ENCODE measurements at places on chromosomes 13 and 19.

- DNase-seq: no peak
Observed at GRCh38 chr13:43266936-43267615, 243.7 kb downstream of the DNAJC15 start.

GRCh38 chr19:49438261-49438660 is 3.1 kb downstream of the SLC17A7 start:
- DNase-seq: no peak

- no peak for DNase-seq
Observed at GRCh38 chr13:64054321-64054720, 2638.7 kb upstream of the PCDH20 start.

DNA sequence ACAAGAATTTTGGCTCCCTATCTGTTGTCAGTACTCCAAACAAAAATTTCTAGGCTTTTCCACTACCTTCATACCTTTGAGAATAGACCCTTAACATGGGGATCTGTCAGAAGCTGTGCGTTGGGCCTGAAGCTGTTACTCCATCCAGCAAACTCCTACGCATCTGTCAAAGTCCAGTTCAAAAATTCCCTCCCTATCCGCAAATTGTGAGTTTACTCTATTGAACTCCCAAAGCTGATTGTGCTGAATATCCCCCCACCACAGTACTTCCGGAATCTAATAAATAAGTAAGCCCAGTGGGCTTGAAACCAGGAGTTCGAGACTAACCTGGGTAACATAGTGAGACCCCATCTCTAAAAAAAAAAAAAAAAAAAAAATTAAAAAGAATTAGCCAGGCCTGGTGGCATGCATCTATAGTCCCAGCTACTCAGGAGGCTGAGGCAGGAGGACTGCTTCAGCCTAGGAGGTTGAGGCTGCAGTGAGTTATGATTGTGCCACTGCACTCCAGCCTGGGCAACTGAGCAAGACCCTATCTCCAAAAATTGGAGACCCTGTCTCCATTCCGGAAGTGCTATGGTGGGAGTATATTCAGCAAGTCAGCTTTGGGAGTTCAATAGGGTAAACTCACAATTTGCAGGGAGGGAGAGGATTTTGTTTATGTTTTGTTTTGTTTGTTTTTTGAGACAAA is 930 bp upstream of the FBN3 start:
- no peak for DNase-seq

- DNase-seq: no peak
Observed at GRCh38 chr13:34864671-34865070, 77.4 kb upstream of the NBEA start.

DNA sequence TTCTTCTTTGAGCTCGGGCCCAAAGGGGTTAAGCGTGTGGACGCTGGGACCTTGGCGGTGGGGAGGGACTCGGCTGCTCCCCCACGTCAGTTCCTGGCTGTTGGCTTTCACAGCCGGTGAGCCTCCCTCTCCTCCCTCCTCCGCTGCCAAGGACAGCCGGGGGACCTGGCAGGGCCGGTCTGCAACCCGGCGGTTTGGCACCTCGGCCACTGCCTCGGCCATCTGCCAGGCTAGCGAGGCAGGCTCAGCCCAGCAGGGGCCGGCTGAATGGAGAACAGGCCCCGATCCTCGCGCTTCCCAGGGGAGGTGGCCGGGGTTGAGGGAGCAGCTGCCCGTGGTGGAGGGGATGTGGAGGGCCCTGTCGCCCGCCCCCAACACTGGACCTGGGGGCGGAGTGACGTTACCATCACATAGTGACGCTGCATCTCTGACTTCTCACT is 5.0 kb downstream of the TLE5 start:
- no peak for DNase-seq

GRCh38 chr13:85099245-85099644 is 700.0 kb downstream of the SLITRK6 start:
- no peak for DNase-seq

DNA sequence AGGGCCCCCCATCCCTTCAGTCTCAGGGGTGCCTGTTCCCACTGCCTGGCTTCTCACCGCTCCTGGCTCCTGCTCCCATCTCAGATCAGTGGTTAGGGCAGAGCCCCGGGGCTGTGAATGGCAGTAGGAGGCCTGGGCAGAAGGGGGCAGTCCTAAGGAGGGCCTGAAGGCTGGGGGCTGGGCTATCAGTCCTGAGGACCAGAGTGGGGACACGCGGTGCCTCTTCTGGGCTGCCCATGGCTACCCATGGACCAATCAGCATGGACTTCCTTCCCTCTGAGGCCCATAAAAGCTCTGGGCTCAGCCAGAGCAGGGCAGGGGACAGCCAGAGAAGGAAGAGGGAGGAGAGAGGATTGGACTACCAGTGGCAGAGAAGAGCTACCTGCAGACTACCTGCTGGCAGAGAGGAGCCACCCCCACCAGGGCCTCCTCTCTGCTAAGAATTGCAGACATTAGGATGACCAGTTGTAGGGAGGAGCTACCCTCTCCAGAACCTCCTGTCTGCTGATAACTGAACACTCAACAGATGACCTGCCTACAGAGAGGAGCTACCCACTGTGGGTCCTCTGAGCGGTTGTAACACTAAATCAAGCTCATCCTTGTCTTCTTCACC is 12.1 kb upstream of the UBE2S start:
- DNase-seq: no peak

- peak; percentile 51 for DNase-seq
Observed at GRCh38 chr13:72839831-72840426, 58.0 kb downstream of the PIBF1 start.

GRCh38 chr13:91381371-91381770 is 17.1 kb upstream of the GPC5 start:
- no peak for DNase-seq

- DNase-seq: no peak
Observed at GRCh38 chr13:86098511-86098910, 299.3 kb upstream of the SLITRK6 start.

DNA sequence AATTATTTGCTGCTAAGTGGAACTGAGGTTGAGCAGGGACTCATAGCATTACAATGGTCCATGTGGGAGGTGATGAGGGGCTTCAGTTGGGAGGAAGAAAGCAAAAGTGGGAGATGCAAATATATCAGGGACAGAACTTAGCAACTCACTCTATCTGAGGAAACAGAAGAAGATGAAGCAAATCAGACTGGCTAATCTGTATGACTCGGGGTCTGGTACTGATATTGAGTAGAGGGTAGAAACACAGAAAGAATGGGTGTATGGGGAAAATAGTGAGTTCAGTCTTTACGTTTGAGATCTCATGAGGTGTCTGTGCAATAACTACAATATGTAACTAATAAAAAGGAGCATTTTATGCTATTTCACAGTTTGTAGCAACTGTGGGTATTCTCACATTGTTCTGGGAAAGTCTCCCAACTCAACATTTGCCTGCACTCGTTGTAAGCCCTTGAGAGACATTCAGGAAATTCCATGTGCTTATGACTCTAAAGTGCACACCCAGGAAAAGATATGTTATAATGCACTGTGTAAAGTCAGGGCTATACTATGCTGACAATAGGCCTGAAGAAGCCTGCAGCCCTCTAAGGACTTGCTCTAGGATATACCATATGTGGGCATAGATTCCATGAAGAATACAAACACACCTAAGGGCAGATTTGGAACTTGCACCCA is 183.5 kb downstream of the SPRY2 start:
- DNase-seq: no peak

- DNase-seq: no peak
Observed at GRCh38 chr19:1751367-1752008, 1.8 kb upstream of the ONECUT3 start.

DNA sequence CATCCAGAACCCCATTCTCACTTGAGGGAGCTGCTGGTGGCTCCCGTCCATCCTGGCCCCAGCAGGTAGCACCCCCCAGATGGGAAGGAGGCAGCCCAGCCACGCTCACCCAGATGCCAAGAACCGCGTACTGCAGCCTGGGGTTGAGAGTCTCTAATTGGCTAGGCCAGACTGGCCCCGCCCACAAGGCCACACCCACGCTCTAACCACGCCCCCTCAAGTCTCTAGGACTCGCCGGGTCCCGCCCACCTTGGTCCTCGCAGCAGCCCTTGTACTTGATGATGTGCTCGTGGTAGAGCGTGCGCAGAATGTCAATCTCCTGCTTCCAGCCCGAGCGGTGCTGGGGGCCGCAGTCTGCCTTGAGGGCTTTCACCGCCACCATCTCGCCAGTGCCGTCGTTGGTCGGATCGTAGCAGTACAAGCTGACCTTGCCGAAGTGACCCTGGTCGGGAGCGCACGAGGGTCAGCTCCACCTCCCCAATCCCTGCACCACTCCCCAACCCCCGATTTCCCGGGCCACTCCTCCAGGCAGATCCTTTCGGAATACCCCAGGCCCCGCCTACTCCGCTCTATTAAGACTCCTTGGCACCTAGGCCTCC is 14.5 kb upstream of the ICAM3 start:
- DNase-seq: peak; percentile 28

DNA sequence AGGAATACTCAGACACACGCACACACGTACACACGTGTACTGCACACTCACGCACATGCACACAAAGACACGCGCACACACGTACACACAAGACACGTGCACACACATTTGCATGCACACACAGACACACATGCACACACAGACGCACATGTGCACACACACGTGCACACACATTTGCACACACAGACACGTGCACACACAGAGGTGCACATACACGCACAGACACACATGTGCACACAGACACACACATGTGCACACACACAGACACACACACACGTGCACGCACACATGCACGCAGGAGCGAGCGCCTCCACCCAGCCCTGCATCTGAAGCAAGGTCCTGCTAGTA is 81.1 kb downstream of the GADD45B start:
- DNase-seq: no peak

- no peak for DNase-seq
Observed at GRCh38 chr19:11209839-11210655, 12.7 kb upstream of the KANK2 start.

GRCh38 chr13:28464861-28465460 is 30.0 kb downstream of the FLT1 start:
- no peak for DNase-seq

- DNase-seq: no peak
Observed at GRCh38 chr13:113663934-113664333, 3.1 kb upstream of the GRK1 start.

- DNase-seq: no peak
Observed at GRCh38 chr13:112131081-112131712, 64.2 kb downstream of the SOX1 start.

- no peak for DNase-seq
Observed at GRCh38 chr13:87827479-87827878, 156.3 kb downstream of the SLITRK5 start.

- no peak for DNase-seq
Observed at GRCh38 chr13:24997367-24997967, 98.5 kb upstream of the PABPC3 start.

DNA sequence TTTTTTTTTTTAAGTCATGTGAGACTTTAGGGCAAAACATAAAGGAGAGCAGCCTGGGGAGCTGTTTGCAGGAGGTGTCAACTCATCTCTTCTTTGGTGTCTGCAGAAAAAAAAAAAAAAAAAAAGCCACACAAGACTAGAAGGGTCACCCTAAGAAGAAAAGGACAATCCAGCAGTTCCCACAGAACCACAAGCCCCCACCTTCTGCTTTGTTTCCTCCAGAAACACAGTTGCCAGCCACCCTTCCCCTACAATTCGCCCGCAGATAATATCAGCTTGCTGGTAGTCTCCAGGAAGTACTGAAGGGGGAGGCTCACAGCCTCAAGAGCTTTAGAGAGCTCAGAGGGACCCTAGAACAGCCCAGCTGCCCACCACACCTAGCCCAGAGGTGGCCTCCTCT is 22.3 kb upstream of the ZBTB7A start:
- DNase-seq: no peak

- no peak for DNase-seq
Observed at GRCh38 chr13:67971291-67971690, 741.2 kb upstream of the PCDH9 start.

GRCh38 chr13:88461272-88462009 is 790.3 kb downstream of the SLITRK5 start:
- DNase-seq: no peak

GRCh38 chr19:31099515-31100205 is 249.6 kb downstream of the TSHZ3 start:
- no peak for DNase-seq

GRCh38 chr13:43478211-43478610 is 308.6 kb downstream of the ENOX1 start:
- DNase-seq: no peak

GRCh38 chr13:108752276-108752675 is 122.9 kb downstream of the MYO16 start:
- no peak for DNase-seq

GRCh38 chr13:42108217-42108616 is 59.8 kb downstream of the DGKH start:
- DNase-seq: no peak

- peak; percentile 64 for DNase-seq
Observed at GRCh38 chr19:41575998-41576397, at the start of gene CEACAM21. TSS of gene CEACAM21 (plus strand) at chr19:41576166. CDS start at chr19:41576275, 109 bp downstream.

DNA sequence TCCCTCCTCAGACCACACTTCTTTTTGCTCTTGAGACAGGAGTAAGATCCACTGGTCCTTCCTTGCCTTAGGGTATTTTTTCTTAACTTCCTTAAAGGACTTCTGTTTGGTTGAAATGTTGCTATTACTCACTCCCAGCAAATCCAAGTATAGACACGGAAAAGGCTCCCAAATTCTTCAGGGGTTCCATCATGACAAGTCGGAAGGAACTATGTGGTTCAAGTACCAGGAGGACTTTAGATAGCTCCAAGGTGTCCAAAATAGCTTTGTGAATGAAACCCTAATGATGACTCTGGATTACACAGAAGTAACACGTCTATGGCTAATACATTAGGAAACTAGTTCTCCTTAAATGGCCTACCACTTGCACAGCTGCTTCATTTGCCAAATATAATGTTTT is 238.7 kb downstream of the KCTD12 start:
- no peak for DNase-seq

- no peak for DNase-seq
Observed at GRCh38 chr19:39126312-39127187, 964 bp downstream of the PAK4 start.

GRCh38 chr13:29957320-29957719 is 106.9 kb upstream of the UBL3 start:
- no peak for DNase-seq

DNA sequence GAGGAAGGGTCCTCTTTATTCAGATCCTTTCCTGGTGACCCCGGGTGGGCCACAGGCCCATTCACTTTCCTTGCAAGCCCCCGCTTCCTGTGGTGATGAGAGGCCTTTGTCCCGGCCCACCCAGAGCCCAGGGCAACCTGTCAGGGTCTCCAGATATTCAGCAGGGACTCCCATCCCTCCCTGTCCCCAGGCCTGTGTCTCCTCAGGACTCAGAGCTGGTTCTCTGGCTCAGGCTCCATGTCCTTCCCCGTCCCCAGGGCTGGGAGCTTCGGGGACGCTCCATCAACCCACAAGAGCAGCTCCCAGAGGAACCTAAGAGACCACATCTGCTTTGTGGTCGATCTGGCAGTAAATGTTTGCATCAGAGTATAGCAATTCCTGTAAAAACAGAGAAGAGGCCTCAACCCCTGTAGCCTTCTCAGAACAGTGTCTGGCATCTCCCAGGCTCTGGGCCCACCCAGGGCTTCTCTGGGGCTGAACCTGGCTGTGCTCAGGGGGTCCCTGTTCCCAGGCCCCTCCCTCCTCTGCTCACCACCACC is 7.8 kb downstream of the CEACAM4 start:
- DNase-seq: no peak

GRCh38 chr13:33347861-33348260 is 62.3 kb upstream of the STARD13 start:
- DNase-seq: no peak

GRCh38 chr19:27892500-27892899 is 1320.5 kb downstream of the UQCRFS1 start:
- no peak for DNase-seq

GRCh38 chr19:16442386-16443276 is 29.1 kb downstream of the EPS15L1 start:
- no peak for DNase-seq

Measured in stimulated activated effector memory CD8-positive, alpha-beta T cell treated with anti-CD3 and anti-CD28 coated beads, Interleukin-12 subunit alpha, Interleukin-12 subunit beta, amount 100 ng/mL, for 72 hours (primary cell).